ENCODE measurements at places on chromosomes 7 and 10. TPM values are rescaled to one million over a fixed set of nuclear protein-coding genes. Genes with fewer than 3 reads are reported as not detected.

GRCh38 chr7:2140216-2141020 lies 92.3 kb downstream of the MAD1L1 start:
- DNase-seq = no peak

- DNase-seq = no peak
These were observed 153.7 kb downstream of the GLI3 start for GRCh38 chr7:42083284-42083683.

Gene SUV39H2
- total RNA-seq = 8.5 TPM

Gene SFTPA1
- not detected for total RNA-seq

Gene BICC1
- total RNA-seq = 15.2 TPM

- DNase-seq = no peak
These were observed 107.4 kb downstream of the CLEC2L start for GRCh38 chr7:139630643-139631519.

GRCh38 chr7:157514746-157515145 lies 177.9 kb downstream of the DNAJB6 start:
- DNase-seq = no peak

Gene ZNF804B
- not detected for total RNA-seq

Gene ASZ1
- not detected for total RNA-seq

DNA sequence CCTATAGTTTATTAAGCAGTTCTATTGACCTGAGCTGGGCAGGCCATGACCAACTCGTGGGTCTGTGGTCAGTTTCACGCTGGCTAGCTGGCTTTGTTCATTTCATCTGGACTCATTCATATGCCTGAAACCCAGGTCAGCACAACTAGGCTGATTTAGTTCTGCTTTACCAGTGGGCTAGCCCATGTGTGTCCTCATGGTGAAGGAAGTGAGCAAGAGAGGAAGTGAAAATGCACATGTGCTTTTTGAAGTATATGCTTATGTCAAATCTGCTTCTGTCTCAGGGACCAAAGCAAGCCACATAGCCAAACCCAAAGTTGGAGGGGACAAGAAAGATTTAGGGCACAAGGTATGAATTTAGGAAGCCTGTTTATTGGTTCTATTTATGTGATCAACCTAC lies 154.5 kb downstream of the RNF133 start:
- no peak for DNase-seq

Gene PARD3
- total RNA-seq = 58.7 TPM

GRCh38 chr10:132396494-132397035 lies 435 bp upstream of the PWWP2B start:
- DNase-seq = no peak

Gene ENTPD7
- 47.2 TPM for total RNA-seq

Gene PHKG1
- total RNA-seq = 0.33 TPM

DNA sequence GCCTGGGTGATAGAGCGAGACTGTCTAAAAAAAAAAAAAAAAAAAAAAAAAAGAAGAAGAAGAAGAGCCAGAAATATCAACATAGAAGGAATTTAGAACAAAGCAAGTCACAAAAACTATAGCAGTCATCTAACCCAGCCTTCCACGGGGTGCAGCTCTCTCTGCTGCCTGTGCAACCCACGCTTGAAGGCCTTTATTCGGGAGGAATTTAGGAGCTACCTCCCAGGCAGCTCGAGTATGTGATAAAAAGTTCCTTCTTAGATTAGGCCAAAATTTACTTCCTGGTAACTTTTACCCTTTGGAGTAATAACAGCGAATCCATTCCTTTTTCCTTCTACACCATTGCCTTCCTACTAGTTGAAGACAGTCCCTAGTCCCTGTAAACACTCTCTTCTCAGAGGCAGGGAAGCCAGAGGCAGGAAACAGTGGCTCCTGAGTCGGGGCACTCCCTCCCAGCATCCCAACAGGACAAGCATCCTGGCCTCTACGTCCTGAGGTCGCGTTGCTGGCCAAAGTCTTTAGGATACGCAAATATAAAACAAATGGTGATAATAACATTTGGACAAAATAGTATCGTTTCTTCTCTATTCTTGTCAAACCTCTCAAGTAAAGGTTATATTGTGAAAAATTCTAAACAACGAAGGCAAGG lies 109.3 kb upstream of the KMT2C start:
- DNase-seq = no peak

Gene ADIRF
- total RNA-seq = 247 TPM

DNA sequence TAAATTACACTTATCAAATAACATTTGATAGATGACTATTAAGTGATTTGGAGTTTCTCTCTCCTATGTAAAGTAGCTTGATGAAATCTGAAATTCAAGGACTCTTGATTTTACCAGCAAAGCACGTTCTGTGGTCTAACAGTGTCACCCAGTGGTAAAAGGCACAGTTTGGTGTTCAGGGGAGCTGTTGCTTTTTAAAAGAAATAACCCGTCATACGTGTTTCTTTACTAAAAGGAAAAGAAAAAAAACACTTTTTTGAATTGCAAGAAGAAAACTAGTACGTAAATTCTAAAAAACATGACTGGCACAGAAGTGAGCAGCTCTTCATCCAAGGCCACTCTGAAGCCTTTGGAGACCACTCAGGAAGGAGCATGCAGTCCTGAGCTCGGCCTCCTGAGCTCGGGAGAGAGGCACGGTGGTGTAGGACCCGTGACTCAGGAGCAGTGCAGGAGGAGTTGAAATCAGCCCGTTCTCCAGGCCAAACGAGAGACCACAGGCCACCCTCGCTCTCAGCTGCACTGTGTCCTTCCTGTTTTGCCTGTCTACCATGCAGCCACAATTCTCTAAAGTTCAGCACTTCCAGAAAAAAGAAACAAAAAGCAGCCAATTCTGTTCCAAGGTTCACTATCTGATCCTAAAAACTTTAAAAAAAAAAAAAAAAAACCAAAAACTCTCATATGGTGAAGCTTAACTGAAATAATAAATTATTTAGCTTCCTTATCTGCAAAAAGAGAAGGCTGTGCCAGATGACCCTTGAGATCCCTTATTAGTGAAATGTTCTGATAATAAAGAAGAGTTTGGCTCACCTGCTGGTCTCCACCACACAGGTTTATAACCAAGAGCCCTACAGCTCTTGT lies 212.6 kb upstream of the FRMD4A start:
- DNase-seq = no peak

- DNase-seq = peak; percentile 91
These were observed 131.1 kb upstream of the PTPRZ1 start for GRCh38 chr7:121741896-121742295.

All from mammary epithelial cell (primary cell).